ENCODE measurements at places on chromosomes 4 and X.

- DNase-seq = no peak
Observed at GRCh38 chr4:159143687-159144086, 40.8 kb downstream of the RAPGEF2 start.

DNA sequence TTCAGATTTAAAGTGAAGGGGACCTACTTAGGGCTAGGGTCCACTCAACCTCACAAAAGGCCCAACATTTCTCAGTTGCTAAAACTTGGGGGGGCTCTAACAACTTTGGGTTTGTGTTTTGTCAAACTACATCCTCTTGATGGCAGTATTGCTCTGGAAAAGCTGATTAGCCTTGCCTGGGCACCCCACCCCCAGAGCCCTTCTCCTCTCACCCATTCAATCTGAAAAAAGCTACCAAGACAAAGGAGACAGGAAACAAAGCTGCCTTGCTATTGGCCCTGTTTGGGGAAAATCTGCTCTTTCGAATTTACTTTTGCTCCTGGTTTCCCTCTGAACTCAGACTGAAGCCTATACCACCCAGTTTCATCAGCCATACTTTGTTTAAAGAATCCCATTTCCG lies 195.2 kb upstream of the STK26 start:
- no peak for DNase-seq

DNA sequence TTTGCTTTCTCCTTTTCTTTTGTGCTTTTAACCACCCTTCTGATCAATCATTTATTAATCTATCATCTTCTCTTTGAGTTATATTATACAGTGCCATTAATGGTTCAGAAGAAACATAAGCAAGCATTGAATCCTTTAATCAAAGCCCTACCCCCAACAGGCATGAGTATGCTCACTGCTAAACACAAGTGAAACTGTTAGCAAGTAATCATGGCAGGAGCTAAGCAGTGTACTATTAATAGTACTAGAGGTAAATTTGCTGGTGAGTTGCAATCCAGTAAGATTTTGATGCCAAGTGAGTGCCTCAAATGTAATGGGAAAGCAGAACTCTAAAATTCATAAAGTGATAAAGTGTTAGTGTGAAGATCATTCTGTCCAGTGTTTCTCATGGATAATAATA lies 57.2 kb downstream of the FNIP2 start:
- no peak for DNase-seq

DNA sequence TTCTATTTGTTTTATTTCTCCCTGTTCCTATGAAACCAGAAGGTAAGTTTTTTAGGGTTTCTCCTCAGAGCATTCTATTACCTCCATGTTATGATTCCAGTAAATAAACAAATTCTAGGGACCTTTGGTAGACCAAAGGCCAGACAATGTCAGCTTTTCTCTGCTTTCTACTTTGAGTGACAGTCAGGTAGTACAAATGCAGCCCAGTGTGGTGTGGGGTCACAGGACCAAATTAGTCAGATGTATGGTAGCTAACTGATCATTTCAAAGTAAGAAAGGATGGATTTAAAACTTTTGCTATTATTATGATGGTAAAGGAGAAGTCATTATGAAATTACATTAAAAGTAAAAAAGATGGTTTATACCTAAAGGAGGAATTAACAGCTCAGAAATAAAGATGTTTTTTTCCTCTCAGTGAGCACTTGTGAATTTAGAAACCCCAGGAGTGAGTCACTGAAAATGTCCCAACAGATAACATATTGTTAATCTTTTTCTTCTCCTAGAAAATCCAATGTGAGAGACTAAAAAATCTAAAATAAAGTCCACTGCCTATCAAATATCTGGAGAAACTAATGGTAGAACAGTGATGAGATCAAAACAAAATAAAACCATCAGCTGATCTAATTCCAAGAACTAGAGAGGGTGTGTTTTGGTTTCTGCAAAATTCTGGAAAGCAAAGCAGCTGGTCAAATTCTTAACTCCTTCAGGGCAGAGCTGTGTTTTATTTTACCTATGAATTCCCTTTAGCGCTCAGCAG lies 16.6 kb upstream of the KLHL2 start:
- no peak for DNase-seq

DNA sequence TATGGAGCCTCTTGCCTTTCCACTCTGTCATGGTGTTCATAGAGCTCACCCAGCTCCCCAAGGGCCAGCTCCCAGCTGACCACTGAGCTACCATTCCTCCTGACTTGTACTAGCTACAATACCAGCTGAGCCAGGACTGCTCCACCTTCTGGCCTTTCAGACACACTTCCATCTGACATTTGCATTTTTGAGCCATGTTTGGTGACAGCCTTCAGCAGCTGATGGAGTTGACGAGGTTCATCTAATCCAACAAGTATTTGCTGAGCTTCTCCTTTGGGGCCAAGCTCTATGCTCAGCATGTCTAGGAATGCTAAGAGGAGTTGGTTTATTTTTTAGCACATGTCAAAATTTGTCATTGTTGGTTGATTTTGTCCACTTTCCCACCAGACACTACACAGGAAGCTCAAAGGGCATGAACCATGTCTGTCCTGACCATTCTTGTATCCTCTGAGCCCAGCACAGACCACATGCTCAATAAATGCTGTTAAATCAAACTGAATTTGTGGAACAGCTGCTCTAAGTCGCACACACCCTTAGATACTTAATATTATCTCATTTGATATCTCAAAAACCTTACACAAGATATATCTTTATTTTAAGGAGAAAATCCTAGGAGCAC lies 142.6 kb upstream of the PPARGC1A start:
- DNase-seq = no peak

DNA sequence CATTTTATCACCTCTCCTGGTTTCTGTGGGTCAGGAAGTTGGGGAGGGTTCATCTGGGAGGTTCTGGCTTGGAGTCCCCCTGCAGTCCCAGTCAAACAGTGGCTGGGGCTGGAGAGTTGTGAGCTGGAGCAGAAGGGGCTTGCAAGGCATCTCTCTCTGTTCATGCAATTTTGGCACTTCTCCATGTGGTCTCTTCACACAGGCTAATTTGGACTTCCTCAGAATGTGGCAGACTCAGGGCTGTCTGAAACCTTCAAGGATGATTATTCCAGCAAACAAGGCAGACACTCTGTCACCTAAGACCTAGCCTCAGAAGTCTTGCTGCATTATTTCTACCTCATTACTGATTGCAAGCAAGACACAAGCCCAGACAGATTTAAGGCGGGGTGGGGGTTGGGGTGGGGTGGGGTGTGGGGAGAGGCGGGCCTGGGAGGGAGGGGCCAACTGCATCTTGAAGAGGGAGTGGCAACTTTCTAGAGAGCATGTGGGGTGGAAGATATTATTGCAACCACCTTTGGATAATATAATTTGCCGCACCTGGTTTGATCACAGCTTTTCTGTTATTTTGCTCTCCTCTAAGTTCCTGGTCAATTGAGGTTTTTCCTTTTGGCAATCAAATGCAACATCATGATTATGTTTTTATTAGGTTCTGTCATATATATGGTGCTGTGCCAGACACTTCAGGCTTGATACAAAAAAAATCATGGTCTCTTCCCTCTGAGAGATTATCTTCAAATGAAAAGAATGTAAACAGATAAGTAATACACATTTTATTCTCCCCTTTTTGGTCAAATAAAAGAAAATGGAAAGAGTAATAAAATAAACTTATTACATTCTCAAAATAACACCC lies 799.5 kb downstream of the RPA4 start:
- DNase-seq = no peak

- DNase-seq = no peak
Observed at GRCh38 chr4:40152637-40153036, 44.2 kb upstream of the RHOH start.

DNA sequence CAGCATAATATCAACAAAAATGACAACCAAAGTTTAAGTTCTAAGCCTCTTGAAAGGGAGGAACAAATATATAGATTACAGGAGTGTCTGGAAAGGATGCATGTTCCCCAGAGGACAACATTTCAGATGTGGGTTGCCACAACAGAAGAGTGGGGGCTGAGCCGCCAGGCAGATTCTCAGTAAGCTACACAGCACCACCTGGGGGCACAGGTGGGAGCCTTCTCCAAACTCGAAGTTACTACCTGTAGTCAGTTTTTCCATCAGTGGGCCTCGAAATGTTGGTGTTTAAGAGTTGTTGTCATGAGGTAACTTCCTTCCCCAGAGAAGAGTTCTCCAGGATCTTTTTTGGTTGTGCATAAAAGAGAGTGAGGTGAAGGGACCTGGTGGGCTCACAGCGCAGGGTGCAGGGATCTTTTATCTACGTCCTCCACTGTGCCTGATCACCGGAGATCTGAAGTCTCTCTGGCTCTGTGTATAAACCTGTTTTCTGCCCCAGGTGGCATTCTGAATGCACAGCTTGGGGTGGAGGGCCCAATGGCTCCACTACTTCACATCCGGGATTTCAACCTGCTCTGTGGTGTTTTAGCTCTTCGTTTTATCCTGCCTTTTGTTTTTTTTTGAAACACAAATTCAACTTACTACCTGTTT lies 58.4 kb upstream of the STS start:
- DNase-seq = peak; percentile 0

GRCh38 chr4:15457406-15458201 lies 12.1 kb upstream of the CC2D2A start:
- no peak for DNase-seq

DNA sequence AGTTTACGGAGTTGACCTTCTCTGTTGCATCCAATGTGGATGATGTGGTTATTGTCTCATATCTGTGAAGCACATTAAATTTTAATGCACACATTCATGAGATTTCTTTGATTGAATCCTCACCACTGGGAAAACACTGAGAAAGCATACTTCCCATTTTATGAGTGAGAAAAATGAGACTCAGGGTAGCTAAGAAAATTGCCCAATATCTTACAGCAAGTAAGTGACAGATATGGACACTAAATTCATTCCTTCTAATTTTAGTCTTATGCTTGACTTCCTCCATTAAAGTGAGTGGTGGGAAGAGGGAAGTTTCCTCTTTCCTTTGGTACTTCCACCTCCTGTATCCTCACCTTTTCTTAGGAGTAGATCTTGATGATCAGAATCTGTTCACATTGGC lies 504.8 kb upstream of the BOD1L1 start:
- no peak for DNase-seq

GRCh38 chr4:108227923-108228322 lies 59.2 kb upstream of the LEF1 start:
- DNase-seq = no peak

GRCh38 chr4:18381186-18381585 lies 359.6 kb upstream of the LCORL start:
- DNase-seq = no peak

- no peak for DNase-seq
Observed at GRCh38 chr4:30901461-30902451, 181.6 kb downstream of the PCDH7 start.

DNA sequence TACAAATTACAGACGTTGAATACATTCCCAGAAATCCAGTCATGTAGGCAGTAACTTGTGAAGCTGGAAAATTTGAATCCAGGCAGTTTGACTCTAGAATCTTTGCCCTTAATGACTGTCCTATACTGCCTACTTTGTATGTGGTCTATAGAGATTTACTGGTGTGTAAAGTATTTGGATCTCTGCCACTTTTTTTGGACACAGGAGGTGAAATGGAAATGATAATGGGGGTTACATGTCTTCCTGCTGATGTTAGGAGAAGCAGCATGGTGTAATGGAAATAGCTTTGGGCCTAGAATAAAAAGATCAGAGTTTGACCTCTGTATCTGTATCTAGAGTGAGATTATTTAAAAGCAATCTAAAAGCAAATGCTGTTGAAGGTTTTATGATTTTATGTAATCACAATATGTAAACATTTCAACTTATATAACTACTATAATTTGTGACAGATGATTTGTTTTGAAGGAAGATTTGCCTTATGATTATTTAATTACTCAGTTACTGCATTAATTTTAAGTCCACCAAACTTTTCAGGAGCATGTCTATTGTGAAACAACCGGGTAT lies 3.3 kb downstream of the COL4A5 start:
- DNase-seq = no peak

GRCh38 chr4:8870647-8871416 lies 807 bp downstream of the HMX1 start:
- DNase-seq = no peak

- no peak for DNase-seq
Observed at GRCh38 chr4:143641361-143641760, 59.1 kb downstream of the FREM3 start.

DNA sequence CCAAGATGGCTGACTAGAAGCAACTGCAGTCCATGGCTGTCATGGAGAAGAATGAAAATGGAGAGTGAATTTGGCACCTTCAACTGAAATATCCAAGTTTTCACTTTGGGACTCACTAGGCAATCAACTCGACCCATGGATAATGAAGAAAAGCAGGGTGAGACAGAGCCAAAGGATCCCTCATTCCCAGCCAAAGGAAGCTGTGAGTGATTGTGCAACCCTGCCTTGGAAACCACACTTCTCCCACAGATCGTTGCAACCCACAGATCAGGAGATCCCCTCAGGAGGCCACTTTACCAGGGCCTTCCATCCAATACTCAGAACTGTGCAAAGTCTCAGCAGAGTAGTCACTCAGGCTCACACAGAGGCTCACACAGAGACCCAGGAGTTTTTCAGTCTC lies 4.5 kb downstream of the CFAP299 start:
- DNase-seq = no peak

DNA sequence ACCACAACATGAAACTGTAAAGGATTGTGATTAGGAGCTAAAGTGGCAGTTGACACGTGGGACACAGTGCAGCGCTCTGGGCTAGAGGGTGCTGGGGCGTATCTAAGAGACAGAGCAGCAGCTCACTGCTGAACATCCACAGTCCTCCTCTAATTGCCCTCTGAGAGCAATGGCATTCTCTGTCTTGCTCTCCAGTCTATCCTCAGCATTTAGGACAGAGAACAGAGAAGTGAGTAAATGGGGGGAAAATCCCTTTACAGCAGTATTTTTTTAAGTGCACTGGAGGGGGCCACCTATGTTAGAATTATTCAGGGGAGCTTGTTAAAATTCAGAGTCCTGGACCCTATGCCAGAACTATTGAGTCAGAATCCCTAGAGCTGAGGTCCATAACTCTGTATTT lies 4.2 kb upstream of the TMEM154 start:
- DNase-seq = no peak

DNA sequence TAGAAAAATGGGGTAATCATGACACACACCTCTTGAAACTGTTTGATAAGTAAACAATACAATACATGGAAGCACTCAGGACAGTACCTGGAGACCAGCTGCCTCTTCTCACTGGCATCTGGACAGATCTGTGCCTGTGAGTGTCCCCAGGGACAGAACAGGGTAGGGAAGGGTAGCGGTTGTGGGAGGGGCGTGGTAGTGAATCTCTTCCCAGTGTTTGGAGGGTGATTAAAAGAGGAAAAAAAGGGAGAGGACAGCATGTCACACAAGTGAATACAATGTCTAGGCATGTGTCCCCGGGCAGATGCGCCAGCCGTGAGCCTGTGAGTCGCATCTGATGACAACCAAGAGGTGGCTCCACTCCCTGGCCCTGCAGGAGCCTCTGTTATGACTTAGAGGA lies 138.8 kb upstream of the MSX1 start:
- no peak for DNase-seq

Measured in activated naive CD8-positive, alpha-beta T cell treated with anti-CD3 and anti-CD28 coated beads, Interleukin-2, amount 50 U/mL, for 16 hours (primary cell).